ENCODE measurements at places on chromosomes 3 and 15.

- DNase-seq, result no peak
Observed at GRCh38 chr3:194046531-194046930, 89.4 kb upstream of the HES1 start.

DNA sequence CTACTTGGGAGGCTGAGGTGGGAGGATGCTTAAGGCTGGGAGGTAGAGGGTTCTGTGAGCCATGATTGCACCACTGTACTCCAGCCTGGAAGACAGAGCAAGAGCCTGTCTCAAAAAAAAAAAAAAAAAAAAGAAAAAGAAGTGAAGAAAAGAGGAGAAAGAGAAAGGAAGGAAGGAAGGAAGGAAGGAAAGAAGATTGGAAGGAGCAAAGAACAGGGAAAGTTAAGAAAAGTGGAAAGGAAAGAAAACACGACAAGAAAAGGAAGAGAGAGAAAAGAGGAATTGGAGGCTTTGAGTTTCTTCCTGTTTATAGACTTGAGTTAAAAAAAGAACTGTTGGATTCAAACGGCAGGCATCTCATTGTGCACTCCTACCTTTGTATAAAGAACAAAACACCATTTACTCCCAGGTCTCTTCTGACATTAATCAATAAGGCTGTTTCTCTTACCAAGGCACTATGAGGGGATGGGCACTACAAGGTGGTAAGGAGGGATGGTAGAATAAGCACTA is 73.5 kb downstream of the EDEM1 start:
- DNase-seq, result no peak

DNA sequence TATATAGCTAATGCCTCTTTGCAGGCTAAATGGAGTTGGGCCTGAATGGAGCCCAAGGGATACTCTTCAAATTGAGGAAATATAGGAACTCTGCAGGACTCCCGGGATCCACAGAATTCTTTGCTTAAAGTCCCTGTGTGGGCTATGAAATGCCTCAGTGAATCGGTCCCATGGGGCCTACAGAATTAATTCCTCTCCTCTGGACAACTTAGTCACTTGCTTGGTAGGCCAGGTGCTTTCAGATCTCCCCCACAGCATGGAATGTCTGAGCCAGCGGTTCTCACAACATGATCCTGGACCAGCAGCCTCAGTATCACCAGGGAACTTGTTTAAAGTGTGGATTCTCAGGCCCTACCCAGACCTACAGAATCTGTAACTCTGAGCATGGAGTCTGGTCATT is 15.1 kb upstream of the PRICKLE2 start:
- DNase-seq, result no peak

GRCh38 chr3:102301155-102301880 is 133.5 kb upstream of the ZPLD1 start:
- no peak for DNase-seq

DNA sequence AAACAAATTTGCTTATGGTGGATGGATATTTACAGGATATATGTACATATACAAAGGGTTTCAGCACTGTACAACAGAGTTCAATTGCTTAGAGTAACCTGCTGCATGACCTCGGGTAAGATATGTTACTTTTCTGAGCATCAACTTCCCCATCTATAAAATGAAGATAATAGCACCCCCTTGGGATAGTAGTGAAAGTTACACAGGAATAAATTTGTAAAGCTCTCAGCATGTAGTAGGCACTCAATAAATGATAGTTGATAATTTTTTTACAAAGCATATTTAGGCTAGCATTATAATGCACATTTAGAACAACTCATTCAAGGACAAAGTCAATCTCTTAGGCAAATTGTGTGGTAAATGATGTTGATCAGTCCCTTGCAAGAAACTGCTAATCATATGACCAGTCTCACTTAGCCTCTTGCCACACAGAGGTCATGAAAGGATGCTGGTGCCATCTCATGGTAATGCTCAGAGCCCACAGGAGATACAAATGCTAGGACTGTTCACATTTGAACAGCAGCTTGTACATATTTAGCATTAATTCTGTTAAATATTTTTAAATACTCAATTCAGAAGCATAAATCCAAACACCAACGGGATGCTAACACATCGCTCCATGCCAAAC is 123.9 kb downstream of the MAGI1 start:
- no peak for DNase-seq

DNA sequence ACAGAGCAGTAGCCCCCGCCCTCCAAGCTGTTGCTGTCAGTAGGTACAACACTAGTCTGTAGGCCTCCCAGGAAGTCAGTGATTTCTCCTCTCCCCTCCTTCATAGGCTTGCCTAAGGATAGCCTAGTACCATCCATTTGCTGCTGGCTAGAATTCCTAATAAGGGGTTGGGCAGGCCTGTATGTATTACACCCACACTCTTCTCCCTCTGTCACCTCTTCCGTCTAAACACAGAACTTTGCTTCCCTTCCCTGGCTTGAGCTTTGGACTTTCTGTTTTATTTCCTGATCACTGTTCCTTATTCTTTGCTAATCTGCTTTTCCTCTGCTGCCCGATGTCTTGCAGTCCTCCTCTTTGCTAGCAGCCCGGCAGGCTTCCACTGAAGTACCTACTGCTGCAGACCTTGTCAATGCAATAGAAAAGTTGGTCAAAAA is 93.4 kb upstream of the UMPS start:
- DNase-seq, result no peak

GRCh38 chr3:1609416-1609815 is 489.2 kb upstream of the CNTN4 start:
- DNase-seq, result no peak

- DNase-seq, result no peak
Observed at GRCh38 chr3:127119693-127120464, 73.1 kb upstream of the PRR23E start.

GRCh38 chr3:47420511-47421484 is 40.0 kb downstream of the PTPN23 start:
- DNase-seq, result peak; percentile 95

DNA sequence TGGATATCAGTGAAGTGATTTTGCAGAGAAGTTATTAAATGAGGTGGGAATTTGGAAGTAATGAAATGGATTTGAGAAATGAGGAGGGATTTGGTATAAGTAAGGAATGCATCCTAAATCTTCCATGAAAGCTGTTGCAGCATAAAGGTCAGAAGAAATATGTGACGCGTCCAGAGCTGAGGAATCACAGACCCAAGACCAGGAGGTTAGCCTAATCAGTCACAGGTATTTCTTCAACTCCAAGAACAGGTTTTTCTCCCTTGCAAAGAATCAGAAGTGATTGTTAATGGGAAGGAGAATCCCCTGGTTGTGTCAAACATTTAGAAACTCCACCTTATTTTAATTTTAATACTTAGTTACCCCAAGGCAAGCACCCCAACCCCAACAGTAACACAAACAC is 253.2 kb downstream of the MEX3B start:
- DNase-seq, result no peak

- DNase-seq, result no peak
Observed at GRCh38 chr3:154977666-154978065, 102.5 kb upstream of the MME start.

GRCh38 chr15:35720019-35720418 is 174.1 kb upstream of the DPH6 start:
- DNase-seq, result no peak

- no peak for DNase-seq
Observed at GRCh38 chr3:171953301-171954022, 85.9 kb upstream of the FNDC3B start.

DNA sequence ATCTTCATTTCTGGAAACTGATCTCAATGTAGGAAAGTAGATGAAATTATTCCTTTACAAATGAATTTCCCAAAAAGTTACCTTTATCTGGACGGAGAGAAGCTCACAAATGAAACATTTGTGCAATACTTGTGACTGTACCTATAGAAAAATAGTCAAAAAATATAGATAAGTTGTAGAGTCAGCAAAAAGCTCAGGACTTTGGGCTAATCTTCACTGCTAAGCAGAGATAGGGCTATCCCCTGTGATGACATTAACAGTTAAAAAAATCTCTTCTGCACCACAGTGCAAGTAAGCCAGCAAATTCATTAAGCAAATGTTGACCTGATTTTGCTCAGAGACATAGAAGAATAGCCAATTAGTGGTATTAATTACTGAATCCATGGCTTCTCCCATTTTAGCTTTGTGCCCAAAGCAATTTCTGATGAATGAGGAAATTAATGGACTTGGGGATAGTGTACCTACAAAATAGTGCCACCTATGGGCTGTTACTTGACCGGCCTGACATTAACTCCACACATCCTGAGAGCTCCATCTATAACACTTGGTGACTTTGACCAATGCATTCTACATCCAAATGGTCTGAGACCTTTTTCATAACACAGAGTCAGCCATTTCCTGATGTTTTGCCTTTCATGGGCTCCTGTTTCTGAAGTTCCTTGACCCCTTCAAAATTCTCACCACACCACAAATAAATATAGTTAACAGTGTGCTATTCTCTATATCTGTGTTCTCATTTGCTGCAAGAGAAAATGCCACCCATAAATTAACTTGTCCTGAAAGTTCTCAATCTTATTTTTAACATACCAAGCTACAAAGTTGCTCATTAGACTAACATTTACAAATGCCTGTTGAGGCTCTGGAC is 105.0 kb downstream of the SSR3 start:
- DNase-seq, result no peak

DNA sequence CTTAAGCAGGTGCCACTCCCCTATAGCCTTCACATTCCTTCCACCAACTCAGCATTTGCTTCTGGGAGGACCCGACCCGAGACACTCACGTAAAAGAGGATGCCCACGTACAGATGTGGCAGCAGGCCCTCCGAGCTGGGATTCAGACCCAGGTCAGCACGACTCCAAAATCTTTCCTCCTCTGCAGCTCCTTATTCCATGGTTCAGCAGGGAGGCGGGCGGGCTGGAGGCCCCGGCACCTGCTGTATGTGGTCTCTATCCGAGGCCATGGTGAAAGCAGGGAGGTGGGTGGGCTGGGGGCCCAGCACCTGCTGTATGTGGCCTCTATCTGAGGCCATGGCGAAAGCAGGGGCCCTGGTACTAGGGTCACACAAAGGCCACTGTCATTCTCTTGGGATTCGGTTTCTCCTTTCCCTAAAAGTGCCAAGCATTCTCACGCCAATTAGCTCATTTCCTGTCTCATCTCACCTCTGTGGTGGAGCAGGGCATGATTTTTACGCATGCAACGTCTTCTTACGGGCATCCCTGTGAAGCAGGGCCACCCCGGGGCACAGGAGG is 5.9 kb upstream of the MUC4 start:
- no peak for DNase-seq

DNA sequence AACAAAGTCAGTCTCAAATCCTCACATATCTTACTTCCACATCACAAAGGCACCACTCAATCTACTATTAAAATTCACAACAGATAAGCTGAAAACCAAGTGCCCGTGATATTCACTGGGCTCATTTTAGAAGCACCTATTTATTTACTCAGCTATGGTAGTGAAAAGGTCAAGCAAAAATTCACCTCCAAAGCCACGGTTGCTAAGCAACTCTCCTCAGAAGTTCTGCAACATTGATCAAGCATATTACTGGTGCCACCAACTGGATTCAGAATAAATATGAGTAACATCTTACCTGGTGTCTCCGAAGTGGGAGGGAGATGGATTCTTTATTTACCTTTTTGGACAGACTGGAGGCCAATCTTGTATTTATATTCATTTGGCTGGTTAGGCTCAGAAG is 714.8 kb downstream of the FHIT start:
- no peak for DNase-seq

- no peak for DNase-seq
Observed at GRCh38 chr15:74954515-74954914, 2.1 kb downstream of the RPP25 start.

- DNase-seq, result no peak
Observed at GRCh38 chr3:56737006-56737405, 53.9 kb upstream of the TASOR start.

- no peak for DNase-seq
Observed at GRCh38 chr15:52336529-52336928, 40.9 kb upstream of the MYO5C start.

- no peak for DNase-seq
Observed at GRCh38 chr3:12476238-12476897, 7.9 kb upstream of the TSEN2 start.

- no peak for DNase-seq
Observed at GRCh38 chr3:63727233-63727632, 74.8 kb downstream of the SNTN start.

DNA sequence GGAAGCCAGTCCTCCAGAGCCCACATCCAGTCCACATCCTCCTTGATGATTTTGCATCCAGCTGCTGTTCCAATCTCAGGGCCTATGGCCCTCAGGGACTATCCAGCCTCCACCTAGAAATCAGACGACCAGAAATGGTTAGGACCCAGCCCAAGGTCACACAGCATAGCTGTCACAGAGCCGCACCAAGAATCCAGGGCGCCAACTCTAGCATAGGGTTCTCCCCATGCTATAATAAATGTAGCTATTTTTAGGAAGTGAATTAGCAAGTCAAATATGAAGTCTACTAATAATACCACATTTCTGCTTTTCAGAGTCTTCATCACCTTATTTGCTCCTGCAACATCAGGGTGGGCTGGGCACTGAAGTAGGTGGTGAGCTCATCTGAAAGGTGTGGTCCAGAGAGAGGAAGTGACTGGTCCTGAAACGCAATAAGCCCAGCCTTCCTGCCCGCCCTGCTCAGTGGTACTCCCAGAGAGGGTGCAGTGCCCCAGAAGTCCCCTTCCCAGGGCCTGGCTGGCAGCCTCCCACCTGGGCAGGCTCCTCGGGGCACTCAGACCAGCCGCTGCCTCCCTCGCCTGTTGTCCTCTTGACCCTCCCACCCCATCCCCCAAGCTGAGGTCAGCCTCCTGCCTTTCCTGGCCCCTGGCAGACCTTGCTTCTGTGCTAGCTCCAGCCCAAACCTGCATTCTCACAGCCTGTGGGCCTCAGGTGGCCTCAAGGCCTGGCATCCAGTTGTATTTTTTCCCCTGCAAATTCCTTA is 17.6 kb upstream of the CYP11A1 start:
- DNase-seq, result peak; percentile 69

GRCh38 chr15:42285034-42285433 is 11.8 kb upstream of the TMEM87A start:
- DNase-seq, result no peak

DNA sequence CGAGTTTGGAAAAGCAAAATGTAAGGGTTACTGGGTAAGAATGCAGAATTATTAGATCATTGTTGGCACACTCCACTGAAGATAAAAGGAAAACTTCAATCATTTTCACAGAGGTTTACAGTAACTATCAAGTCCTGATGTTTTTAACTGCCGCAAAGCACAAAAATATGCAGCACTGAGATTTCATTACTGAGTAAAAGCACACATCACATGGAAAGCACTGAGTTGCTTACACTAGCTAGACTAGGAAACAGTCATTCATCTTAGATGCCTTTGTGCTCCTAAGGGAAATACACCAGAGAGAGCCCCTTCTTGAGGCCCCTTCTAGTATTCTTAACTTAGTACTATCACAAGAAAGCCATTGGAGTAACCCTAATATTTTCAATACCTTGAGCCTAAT is 11.8 kb upstream of the P2RY1 start:
- DNase-seq, result no peak

GRCh38 chr3:98786364-98787006 is 23.3 kb downstream of the ST3GAL6 start:
- DNase-seq, result no peak

- DNase-seq, result peak; percentile 76
Observed at GRCh38 chr15:63502843-63503738, 1.3 kb upstream of the USP3 start.

- DNase-seq, result no peak
Observed at GRCh38 chr3:158961471-158961870, 159.6 kb downstream of the MFSD1 start.

GRCh38 chr3:87076946-87077345 is 86.0 kb upstream of the VGLL3 start:
- DNase-seq, result no peak

- no peak for DNase-seq
Observed at GRCh38 chr3:138093721-138094120, 21.7 kb downstream of the DZIP1L start.

GRCh38 chr15:68211656-68212320 is 6.7 kb upstream of the CALML4 start:
- no peak for DNase-seq

All from activated naive CD4-positive, alpha-beta T cell treated with anti-CD3 and anti-CD28 coated beads, Interleukin-2, amount 10 ng/mL, durations not matched to agents 7 days and 5 days (primary cell).